ENCODE measurements at places on chromosomes 4 and X.

- DNase-seq = no peak
These were observed 87.5 kb upstream of the RBPJ start for GRCh38 chr4:26233350-26233749.

GRCh38 chrX:139018436-139018835 lies 306.9 kb upstream of the FGF13 start:
- no peak for DNase-seq

DNA sequence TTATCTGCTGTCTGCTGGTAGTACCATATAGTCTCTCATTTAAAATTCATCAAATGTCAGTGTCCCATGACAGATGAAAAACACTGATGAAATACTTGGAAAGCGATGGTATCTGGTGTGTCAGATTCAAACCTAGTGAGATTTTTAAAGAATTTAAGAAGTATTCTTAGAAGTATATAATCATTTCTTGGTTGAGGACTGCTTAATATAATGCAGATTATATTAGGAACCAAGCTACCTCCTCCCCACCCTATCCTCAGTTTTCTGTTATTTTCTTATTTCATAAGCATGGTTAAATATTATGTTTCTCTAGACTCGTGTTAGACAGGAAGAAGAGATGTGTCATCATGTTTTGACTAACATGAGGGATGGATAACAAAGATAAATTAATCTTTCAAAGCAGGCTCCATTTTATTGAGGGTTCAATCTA lies 118.5 kb downstream of the GLUD2 start:
- DNase-seq = no peak

DNA sequence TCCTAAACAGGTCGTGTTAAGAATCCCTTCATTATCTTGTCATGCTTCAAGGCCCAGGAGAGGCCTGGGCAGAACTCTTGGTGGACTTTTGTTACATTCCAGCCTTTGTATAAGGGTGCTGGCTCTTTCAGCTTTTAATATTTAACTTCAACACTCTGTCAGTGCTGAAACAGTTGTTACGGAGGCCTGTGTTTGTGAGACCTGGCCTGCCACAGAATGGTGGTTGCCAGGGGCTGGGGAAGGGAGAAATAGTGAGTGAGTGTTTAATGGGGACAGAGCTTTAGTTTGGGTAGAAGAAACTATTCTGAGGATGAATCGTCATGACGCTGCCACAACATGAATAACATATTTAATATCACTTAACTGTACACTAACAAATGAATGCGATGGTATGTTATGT lies 1027.6 kb upstream of the PRKX start:
- DNase-seq = no peak

- no peak for DNase-seq
These were observed 93.2 kb upstream of the AP1S2 start for GRCh38 chrX:15947648-15948317.

DNA sequence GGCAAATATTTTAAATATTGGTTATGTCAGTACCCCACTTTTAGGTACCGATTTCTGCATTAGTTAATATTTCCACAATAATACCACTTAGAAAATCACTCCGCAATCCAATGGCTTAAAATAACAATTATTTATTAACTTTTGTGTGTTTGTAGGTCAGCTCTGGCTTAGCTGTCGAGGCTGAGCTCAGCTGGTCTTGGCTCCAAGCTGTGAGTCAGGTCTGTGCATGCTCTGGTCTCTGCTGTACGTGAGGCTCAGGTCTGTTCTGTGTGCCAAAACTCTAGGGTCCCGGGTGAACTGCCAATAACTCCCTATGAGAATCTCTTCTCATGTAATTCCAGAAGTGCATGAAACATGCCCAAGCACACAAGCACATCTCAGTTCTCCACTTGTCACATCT lies 245.8 kb upstream of the GK2 start:
- DNase-seq = no peak

DNA sequence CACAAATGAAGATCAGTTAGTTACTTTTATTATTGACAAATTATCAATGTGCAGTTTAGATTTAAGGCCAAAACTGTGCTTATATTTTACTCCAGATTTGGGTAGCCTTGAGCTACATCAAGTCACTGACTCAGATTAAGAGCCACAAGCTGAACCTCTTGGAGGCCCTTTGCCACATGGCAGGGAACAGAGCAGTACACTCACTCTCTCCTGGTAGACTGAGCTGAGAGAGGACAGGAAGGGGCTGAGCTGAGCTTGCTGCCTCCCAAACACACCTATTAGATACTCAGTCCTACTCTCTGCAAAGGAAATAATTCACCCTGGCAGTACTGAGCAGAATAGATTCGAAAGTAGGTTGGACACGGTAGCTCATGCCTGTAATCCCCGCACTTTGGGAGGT lies 7.8 kb downstream of the STAP1 start:
- DNase-seq = no peak

- DNase-seq = no peak
These were observed 7.5 kb upstream of the BMP2K start for GRCh38 chr4:78768452-78769180.

- no peak for DNase-seq
These were observed 200.4 kb downstream of the TEX13C start for GRCh38 chrX:125520029-125520428.

- DNase-seq = no peak
These were observed 66.8 kb upstream of the ANK2 start for GRCh38 chr4:112982680-112983079.

DNA sequence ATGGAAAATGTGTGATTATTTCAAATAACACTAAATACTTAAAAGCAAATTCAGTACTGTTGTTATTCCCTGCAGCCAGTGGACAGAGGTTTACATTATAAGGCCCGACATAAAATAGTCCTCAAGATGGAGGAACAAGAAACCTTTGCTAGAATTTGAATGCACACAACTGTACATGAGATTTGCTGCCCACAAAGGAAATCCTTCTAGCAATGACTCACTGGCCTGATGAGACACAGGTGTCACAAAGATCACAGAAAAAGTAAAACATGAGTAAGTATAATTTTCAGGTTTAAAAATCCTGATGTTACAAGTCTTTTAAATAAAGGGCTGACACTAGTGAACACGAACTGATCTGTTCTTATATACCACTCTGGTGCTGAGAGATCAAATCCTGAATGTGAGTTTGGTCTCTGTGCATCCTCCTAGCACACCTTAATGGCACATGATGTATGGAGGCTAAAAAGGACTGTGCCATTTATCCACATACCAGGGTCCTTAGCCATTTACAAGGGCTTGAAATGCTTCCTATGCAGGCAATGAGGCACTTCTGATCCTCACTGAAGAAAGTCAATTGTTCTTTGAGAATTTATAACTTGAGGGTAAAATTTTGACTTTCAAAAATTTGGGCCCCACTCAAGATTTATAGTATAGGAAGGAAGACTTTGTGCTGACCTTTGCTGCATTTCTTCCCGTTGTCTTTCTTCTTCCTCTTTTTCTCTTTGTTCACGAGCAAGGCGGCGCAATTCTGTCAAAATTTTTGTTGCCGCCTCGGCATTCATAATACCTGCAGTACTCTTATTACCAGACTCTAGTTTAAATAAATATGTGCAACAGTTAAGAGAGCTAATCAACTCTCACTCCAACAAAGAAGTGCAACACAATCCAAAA lies 23.0 kb downstream of the MAP7D3 start:
- no peak for DNase-seq

- no peak for DNase-seq
These were observed at the start of gene FRG1 for GRCh38 chr4:189940178-189941004. Gene FRG1 (plus strand): TSS chr4:189940872. CDS start chr4:189941010, 138 bp downstream.

DNA sequence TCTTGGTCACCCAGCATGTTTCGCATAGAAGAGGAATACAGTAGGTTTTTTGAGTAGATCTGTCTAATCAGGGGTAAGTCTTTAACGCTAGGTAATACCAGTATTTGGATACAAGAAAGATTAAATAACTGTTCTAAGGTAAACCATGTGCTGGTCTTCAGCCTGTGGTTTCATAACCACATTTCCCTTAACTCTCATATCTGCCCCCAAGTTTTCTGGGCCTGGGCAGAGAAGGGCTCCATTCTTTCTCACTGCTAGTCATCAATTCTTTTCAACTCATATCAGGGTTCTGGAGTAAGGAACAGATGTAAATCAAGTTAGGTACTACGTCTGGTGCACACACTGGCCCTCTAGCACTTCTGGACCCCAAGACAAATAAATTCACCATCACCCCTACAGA lies 49.0 kb downstream of the DHX15 start:
- DNase-seq = no peak

GRCh38 chr4:153661215-153661822 lies 22.8 kb upstream of the TLR2 start:
- DNase-seq = no peak

GRCh38 chrX:555725-556666 lies 74.6 kb upstream of the SHOX start:
- no peak for DNase-seq

DNA sequence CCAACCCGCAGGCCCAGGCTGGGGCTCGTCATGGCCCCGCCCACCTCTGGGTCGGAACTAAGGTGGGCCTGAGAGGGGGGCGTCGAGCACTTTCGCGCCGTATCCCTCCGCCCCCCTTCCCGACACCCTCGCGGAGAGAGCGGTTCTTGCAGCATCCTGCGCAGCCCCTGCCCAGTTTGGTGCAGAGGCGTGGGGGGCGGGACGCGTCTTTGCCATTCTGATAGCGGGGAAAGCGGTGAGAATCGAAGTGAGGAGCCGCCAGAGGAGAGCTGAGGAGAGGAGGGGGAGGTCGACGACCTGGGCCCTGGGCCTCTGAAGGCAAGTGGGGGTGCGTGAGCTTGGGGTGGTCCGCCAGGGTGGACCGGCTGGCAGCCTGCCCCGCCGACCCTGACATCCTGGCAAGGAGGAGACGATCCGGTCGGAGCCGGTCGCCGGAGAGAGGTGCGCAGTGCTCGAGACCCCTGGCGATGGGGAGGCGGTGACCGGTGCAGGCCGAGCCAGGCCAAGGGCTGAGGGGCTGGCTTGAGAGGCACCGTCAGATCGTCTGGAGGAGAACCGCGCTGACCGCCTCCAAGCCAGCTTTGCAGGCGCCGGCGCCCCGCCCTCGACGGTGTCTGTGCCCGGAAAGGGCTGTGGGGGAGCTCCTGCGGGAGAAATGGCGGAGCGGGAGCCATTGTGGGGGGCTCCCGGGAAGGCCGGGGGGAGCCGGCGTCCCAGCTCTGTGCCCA lies 25.5 kb downstream of the GPRASP3 start:
- DNase-seq = no peak

DNA sequence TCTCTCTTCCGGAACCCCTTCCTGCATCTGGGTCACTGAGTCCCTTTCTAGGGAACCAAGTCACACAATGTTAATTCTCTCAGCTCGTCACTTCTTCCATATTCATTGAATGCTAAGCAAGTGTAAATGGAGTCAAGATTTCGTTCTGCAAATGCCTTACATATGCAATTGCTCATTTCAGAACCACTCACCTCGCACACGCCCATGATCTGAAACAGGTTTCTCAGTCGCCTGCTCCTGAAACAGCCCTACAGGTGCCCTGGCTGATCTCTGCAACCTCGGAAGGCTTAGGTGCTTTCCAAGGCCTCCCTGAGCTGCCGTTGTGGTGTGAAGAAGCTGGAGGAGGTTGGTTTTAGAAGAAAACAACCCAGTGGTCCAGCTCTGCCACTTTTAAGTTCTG lies 100.8 kb upstream of the MSX1 start:
- DNase-seq = no peak

- DNase-seq = no peak
These were observed 87.1 kb downstream of the HDX start for GRCh38 chrX:84415140-84415539.

- DNase-seq = no peak
These were observed 2.3 kb downstream of the IKBKG start for GRCh38 chrX:154549766-154550165.

DNA sequence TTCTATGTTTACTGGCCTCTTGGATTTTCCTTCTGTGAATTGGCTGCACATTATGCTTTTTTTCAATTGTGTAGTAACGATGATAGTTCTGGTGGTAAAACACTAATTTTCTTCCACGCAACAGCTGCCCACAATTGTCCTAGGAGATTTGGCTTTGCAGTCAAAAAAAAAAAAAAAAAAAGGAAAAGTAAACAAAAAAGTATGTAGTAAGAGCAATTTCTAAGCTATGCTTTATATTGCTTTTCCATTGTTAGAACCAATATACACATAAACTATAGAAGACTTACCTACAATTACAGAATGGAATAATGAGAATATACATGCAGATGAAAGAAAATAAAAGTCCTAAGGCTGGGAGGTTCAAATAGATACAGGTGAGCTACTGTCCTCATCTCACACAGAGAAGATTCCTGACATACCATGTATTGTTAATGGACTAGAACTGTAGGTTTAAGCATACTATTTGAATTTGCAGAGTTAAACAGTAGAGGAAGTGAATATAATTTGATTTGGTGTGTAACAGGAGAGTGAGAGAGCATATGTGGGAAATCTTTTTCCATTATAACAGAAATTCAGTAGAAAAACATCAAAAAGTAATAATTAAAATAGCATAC lies 976.2 kb downstream of the RAB28 start:
- DNase-seq = no peak

GRCh38 chr4:3374011-3374645 lies 67.6 kb upstream of the HGFAC start:
- DNase-seq = no peak

DNA sequence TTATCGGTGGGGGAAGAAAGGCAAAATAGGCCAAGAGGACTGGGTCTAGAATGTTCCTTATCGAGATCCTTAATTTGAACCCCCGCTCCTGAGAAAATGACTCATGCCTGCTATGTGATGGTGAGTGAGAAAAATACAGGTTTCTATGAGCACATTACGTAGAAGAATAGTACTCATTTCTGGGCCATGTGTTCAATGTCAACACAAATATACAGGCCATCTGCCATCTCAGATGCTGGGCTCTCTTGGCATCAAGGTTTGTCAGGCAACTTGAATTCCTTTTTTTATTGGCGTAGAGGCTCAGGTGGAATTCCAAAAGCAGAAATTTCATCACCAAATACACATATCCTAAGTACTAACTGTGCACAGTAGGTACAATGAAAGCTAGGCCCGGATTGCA lies 81.4 kb upstream of the TRIM2 start:
- no peak for DNase-seq

- no peak for DNase-seq
These were observed 823.7 kb downstream of the GLUD2 start for GRCh38 chrX:121871122-121871521.

DNA sequence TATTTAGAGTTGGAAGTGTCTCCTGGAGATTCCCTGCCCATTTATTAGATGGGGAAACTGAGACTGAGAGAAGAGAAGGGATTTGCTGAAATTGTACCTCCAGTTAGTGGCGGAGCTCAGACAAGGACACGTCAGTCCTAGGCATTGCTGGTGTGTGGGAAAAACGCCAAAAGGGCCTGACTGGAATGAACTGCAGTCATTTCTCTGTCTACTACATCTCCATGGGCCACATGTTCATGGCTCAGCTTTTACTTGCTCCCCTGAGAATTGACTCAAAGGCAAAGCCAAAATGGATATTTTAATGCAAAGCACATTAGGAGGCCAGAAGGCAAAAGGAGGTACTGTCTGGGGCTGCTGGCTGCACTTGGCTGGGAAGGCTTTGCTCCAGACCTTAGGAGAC lies 3.9 kb downstream of the TFDP3 start:
- DNase-seq = no peak

DNA sequence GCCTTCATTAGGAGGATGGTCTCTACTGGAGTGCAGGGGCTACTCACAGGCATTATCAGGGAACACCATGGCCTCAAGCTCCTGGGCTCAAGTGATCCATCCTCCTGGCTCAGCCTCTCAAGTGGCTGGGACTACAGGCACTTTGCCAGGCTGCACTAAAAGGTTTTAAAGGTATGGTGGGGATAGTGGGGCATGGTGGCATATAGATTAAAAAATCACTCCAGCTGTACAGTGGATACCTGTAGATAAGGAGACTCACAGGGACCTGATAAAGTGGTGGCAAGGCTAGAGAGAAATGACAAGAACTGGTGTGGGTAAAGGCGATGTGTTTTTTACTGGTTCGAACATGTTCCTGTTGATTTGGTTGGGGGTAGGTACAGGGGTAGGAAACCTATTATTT lies 5.9 kb downstream of the ZAR1 start:
- no peak for DNase-seq

Data from cerebellar nuclear complex (tissue), 1 donor.